Left lung (tissue), 14 donors: ENCODE measurements at places on chromosomes 11 and 22. TPM values are rescaled to one million over a fixed set of nuclear protein-coding genes. Genes with fewer than 3 reads are reported as not detected.

DNA sequence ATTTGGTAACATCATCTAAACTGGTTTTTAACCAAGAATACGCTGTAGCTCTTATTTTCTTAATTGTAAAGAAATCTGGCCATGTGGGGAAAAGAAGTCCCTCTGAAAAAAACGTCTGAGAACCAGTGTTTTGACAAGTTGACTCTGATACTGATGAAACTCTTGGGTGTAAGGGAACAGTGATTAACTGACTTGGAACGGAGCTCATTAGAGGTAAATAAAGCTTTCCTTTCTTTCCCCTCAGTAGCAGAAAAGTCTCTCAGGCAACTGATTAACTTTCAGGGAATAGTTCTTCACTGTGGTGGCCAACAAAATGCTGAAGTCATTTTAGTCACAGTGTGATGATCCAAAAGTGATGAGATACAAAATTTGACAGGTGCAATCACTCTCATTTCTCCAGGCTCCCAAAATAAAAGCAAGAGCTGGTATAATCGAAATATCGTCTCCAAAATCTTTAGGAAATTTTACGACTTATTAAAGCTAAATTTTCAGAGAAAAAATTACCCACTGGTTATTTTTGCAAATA lies 52.3 kb downstream of the SLC36A4 start:
- no peak overlapping the region for H3K27ac ChIP-seq
- no peaks in the 10 kb centered on the region for H3K4me1 ChIP-seq
- no peak overlapping the region for H3K4me3 ChIP-seq
- H3K27me3 ChIP-seq: no peaks in the 10 kb centered on the region

Gene HEPHL1
- total RNA-seq: not detected

GRCh38 chr22:39414886-39415285 lies 15.3 kb downstream of the TAB1 start:
- no peak overlapping the region for H3K4me3 ChIP-seq
- peaks cover 36% of the 10 kb centered on the region for H3K4me1 ChIP-seq
- no peaks in the 10 kb centered on the region for H3K36me3 ChIP-seq

GRCh38 chr11:46865340-46865739 lies 19.3 kb upstream of the CKAP5 start:
- no peaks in the 10 kb centered on the region for H3K27me3 ChIP-seq
- no peaks in the 10 kb centered on the region for H3K36me3 ChIP-seq
- no peak for DNase-seq
- H3K27ac ChIP-seq: no peak overlapping the region
